ENCODE measurements at places on chromosomes 5 and 9. TPM values are rescaled to one million over a fixed set of nuclear protein-coding genes. Genes with fewer than 3 reads are reported as not detected.

Gene GKAP1
- 15.9 TPM for polyA plus RNA-seq

DNA sequence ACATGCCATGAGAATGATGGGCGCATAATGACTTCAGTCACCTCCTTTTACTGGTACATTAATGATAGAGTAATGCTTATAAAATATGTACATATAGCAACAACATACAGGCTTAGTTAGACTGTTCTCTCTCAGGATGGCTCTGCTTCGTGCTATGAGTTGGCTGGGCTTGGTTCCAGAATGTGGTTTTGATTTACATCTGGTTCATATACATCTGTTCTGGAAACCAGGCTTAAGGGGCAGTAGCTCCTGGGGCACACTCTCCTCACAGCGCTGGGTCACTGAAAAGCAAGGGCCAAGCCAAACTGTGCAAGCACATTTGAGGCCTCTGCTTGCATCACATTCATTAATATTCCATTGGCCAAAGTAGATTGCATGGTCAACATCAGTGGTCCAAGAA is 44.9 kb downstream of the PCSK1 start:
- no peak for DNase-seq

- peak; percentile 23 for DNase-seq
Measured at GRCh38 chr5:113514289-113514635, 768 bp downstream of the YTHDC2 start.

Gene CTXN3
- not detected for polyA plus RNA-seq

GRCh38 chr9:127919253-127919815 is 2.5 kb upstream of the ST6GALNAC4 start:
- no peak for DNase-seq

- no peak for DNase-seq
Measured at GRCh38 chr5:14672082-14672481, 7.6 kb downstream of the OTULIN start.

DNA sequence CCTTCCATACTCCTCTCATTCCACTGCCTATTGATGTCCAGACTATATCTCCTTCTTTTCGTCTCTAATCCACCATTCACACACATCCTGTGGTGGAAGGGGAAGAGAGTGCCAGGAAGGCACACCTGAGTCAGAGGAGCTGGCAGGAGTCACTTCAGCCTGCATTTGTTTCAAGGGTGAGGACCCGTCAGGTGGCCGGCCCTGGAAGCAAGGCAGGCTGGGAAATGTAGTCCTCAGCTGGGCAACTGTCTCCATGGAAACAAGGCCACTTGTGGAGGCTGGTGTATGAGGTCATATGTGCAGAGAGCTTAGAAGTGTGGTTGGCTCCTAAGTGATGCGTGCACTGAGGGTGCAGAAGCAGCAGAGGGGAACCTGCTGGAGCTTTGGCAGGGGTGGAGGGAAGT is 278.4 kb downstream of the NSG2 start:
- DNase-seq = no peak

Data from right renal pelvis (tissue), 4 donors.